ENCODE measurements at places on chromosomes 3 and 15.

- no peak for DNase-seq
These were observed 106.6 kb downstream of the VGLL4 start for GRCh38 chr3:11536936-11537612.

GRCh38 chr3:158337110-158337509, 227.2 kb downstream of the RSRC1 start:
- no peak for DNase-seq

- DNase-seq = no peak
These were observed 16.3 kb downstream of the SV2B start for GRCh38 chr15:91116113-91117067.

DNA sequence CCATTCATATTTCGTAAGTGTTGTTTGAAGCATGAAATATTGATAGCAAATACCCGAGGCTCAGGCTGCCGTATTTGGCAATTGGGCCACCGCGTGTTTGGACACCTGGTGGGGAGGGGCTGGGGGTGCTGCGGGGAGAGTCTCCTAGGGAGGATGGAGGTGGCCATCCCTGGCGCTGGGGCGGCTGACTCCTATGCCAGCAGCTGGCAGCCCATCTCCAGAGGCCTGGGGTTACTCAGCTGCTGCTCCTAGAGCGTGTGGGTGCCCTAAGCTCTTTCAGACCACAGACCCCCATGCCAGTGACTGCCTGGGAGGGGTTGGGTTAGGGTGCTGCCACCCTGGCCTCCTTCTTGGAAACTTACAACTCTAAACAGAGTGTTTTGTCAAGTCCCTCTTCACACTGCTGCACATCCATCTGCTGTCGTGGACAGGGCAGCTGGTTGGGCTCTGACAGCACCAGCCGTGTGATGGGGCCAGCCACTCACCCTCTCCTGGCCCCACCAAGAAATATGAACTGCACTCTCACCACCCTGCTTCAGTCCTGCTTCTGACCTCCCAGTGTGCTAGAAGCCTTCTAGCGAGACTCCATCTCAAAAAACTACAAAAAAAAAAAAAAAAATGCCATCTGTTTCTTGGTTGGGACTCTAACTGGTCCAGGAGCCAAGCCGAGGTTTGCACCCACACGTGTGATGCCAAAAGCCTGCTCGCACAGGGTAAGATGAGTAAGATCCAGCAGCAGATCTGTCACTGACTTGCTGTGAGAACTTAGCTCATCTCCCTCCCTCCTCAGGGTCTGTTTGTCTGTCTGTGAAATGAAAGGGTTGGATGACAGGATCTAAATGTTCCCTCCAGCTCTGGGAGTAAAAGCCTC, 156.2 kb downstream of the MEGF11 start:
- no peak for DNase-seq

- no peak for DNase-seq
These were observed 67.0 kb upstream of the TNFAIP8L3 start for GRCh38 chr15:51161491-51162220.

DNA sequence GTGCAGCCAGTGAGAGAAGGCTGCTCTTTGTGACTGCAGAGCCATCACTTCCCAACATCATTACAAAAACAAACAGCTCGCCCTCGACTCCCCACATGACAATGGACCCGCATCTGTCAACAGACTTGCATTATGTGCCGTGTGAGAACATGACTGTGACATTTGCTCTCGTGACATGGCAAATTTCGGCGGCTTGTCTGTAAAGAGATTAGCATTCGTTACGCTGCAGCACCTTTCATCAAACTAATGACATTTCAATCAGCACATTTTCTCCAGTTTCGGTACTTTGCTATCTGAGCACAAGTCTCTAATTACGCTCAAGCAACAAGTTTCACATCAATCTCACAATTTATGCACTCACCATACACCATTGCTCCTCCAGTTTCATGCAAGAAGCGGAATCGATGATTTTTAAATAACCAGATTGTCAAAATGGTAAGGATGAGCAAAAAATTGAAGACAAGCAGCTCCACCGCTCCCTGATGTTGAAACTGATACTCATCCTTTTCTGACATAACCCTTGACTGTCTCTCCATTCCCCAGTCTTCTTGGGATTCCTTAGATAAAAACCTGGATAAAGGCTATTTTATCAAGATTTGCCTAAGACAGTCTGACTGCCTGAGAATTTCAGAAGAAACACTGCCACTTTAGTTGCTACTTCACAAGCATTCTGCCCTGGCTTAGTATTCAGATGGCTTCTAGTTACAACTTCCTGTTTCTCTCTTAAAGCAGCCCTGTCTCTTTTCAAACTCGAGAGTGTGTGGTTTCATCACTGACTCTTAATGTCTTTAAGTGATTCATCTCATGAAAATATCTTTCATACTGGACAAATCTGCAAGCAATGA, at the start of gene SLC9A9:
Gene SLC9A9, minus strand, starts transcription at position 682 of the 845 bp plus-strand sequence. Its CDS starts 146 bp downstream, at position 536.
- no peak for DNase-seq

GRCh38 chr3:185712337-185712736, 112.5 kb downstream of the IGF2BP2 start:
- DNase-seq = no peak

- no peak for DNase-seq
These were observed 257.8 kb downstream of the EBLN2 start for GRCh38 chr3:73319179-73319769.

GRCh38 chr3:129483870-129484269, 43.8 kb downstream of the IFT122 start:
- no peak for DNase-seq

DNA sequence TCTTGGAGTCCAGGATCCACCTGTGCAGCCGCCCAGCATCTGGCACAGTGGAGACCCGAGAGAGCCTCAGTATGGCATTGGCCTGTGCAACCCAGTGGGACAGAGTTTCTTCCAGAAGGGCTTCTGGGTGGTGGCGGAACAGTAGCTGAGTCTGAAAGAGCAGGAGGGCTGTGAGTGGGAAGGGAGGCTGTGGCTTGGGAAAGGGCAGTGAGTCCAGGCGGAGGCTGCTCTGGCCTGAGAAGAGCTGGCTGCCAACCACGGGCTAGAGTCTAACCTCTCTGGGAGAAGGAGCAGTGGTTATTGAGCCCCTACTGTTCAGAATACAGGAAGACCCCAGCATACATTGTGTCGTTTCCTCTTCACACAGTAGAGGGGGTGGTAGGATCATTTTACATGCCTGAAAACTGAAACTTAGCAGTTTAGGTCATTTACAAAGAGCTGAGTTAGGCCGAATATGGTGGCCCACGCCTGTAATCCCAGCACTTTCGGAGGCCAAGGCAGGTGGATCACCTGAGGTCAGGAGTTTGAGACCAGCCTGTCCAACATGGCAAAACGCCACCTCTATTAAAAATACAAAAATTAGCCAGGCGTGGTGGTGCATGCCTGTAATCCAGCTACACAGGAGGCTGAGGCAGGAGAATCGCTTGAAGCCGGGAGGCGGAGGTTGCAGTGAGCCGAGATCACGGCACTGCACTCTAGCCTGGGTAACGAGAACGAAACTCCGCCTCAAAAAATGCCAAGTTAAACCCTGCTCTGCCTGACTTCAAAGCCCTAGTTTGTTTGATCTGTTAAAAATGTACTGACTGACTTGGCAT, 3.2 kb downstream of the AEN start:
- DNase-seq = no peak

- no peak for DNase-seq
These were observed 49.9 kb downstream of the IGSF11 start for GRCh38 chr3:118984699-118985098.

GRCh38 chr15:55422089-55422488, 13.8 kb downstream of the PIERCE2 start:
- DNase-seq = no peak

GRCh38 chr3:46913644-46914043, 36.1 kb downstream of the PTH1R start:
- no peak for DNase-seq

DNA sequence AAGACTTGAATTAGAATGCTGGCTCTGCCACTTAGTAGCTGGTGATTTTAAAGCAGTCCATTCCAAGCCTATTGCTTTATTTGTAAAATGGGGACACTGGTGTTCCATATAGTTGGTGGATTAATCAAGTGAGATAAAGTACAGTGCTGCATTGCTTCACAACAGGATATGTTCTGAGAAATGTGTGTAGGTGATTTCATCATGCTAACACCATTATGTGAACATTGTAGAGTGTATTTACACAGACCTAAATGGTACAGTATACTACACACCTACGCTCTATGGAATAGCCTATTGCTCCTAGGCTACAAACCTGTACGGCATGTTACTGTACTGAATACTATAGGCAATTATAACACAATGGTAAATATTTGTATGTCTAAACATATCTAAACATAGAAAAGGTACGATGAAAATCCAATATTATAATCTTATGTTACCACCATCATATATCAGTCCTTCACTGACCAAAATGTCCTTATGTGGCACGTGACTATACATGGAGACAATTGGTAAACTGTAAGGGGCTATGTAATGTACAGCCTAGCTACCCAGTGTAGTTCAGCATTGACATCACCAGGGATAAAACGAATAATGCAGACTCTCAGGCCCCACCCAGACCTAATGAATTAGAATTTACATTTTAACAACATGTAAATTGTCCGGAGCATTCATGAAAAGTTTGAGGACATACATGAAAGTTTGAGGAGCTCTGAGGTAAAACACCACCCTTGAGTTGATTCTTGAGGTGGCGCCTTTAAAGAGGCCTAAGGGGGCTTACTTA, 121.4 kb upstream of the BFSP2 start:
- DNase-seq = no peak

- no peak for DNase-seq
These were observed 27.4 kb upstream of the PLXND1 start for GRCh38 chr3:129633751-129634481.

DNA sequence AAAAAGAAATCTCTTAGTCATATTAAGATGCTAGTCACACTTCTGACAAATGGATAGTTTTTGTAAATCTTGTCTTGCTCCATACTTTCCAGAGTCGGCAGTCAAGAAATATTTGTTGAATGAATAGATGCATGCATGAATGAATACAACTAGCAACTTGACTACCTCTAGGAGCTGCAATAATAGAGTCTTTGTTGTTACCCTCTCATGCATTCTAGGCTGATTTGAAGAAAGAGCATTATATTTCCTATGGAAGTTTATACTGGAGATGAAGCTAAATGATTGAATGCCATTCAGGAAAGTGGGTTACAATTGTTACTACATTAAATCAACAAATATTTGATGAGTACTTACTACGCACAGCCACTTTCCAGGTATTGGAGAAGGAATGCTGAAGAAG, 18.1 kb upstream of the TRAT1 start:
- no peak for DNase-seq

DNA sequence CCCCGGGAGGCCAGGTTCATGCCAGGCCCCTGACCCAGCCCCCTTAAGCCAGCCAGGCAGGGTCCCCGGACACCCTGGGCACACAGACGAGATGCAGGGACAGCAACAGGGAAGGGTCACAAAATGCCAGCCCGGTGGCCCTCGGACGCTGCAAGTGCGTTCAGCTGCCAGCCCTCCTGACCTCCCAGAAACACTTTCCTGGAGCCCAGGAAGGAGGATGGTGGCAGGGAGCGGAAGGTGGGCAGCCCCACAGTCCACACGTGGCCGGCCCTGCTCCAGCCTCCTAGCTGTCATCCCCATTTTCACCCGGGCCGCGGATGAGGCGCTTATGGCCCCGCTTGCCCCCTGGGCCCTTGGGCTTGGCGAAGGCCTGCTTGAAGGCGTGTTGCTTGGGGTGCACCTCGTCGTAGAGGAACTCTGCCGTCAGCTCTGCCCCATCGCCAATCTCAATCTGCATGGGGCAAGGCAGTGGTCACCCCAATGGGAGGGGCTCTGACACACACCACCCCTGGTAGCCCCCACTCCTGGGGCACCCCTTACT, 3.4 kb upstream of the TLR9 start:
- no peak for DNase-seq

DNA sequence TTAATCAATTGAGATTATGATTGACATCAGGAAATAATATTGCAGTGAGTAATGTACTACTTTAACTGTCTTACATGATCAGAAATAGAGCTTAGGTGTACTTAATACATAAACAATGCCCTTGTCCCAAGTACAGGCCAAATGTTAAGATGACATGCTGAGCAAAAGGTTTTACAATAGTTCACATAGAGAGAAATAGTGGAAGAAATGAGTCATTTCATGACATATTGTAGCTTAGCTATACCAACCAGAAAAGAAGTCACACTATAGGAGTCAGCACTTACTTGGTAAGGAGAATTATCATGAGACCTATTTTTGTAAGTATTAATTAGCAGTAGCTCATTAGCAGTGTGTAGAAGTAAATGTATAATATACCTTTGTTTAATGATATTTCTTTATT, 96.4 kb upstream of the NANOGP8 start:
- DNase-seq = no peak

DNA sequence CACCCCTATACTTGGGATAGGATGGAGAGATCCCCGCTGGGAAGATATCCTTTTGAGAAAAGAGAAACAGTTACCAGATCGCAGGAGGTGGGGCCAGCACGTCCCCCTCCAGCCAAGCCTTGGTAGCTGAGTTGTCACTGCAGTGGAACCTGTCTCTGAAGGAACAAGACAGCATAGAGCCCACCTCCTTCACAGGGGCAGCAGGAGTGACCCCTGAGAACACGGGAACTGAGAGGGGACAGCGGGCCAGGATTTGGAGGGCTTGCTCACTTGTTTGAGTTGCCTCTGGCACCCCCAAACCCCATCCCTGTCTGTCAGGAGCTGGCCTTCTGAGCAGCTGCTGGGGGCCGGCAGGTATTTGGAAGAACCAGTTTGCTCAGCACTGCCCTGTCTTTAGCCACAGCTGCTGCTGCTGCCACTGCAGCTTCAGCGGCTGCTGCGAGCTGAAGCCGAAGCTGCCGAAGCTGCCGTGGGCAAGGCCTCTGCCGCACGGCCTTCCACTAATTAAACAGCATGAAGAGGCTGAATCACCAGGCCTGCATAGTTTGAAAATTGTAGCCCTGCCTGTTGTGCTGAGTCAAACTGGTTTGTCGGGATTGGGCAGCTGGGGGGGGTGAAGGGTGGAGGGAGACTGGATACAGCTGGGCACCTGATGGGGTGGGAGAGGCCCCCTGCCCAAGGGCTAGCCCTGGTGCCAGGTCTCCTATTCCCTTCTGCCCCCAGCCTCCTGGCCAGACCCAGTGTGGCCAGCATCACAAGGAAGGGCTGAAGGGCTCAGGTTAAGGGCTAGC, 4.0 kb downstream of the EPHB3 start:
- no peak for DNase-seq

DNA sequence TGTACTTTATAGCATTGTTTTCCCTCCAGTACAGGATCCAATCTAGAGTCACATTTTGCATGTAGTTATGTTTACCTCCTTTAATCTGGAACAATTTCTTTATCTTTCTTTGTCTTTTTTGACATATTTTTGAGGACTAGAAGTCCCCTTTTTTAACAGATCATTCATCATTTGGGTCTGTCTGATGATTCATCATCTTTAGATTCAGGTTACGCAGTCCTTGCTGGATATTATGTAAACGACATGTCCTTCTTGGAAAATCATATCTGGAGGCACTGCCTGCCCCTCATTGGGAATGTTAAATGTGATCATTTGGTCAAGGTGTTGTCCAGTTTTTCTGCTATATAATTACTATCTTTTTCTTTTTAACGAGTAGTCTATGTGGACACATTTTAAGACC, 18.3 kb downstream of the TGM4 start:
- DNase-seq = no peak

GRCh38 chr3:102057781-102058421, 208.6 kb downstream of the NFKBIZ start:
- DNase-seq = no peak

GRCh38 chr15:80153900-80154299, 1.1 kb downstream of the FAH start:
- no peak for DNase-seq

GRCh38 chr15:43799945-43800285, at the start of gene SERINC4:
SERINC4 (minus strand) TSS chr15:43800220; CDS start chr15:43799986, 234 bp downstream.
- no peak for DNase-seq

- no peak for DNase-seq
These were observed 2.6 kb downstream of the TNIK start for GRCh38 chr3:171457607-171458061.

GRCh38 chr3:106850437-106850836, 526.8 kb upstream of the CCDC54 start:
- DNase-seq = no peak

Data from stimulated activated CD8-positive, alpha-beta memory T cell treated with anti-CD3 and anti-CD28 coated beads, Interleukin-4, amount 100 ng/mL, for 24 hours (primary cell).